Osteoblast (primary cell): ENCODE measurements at places on chromosomes 6 and 20. TPM values are rescaled to one million over a fixed set of nuclear protein-coding genes. Genes with fewer than 3 reads are reported as not detected.

GRCh38 chr6:119484598-119484997, 135.0 kb upstream of the MAN1A1 start:
- peak; percentile 59 for DNase-seq

DNA sequence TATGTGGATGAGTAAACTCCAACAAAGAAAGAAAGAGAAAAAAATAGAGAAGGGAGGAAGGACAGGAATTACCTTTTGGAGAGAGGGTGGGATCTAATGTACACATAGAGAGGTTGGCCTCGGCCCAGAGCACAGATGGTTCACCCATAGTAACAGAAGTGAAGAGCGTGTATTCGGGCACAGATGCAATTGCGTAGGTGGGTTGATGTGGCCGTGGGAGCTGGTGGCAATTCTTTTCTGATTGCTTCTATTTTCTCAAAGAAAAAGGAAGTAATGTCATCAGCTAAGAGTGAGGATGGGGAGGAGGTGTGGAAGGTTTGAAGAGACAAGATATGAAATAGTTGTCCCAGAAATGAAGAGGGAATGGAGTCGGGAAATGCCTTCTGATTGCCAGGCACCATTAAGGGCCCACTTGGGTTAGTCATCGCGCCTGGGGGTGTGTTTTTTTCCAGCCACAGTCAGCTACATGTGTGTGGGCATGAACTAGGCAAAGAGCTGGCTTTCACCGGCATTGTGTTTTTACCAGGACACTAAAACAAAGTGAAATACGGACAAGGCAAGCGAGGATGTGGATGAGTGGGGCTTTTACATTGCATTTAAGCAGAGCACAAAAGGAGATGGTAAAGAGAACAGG, 158.7 kb downstream of the SYNE1 start:
- DNase-seq: no peak

GRCh38 chr20:25087186-25087929, 5.4 kb upstream of the VSX1 start:
- DNase-seq: no peak

- DNase-seq: peak; percentile 90
Measured at GRCh38 chr6:45445749-45446549, 68.2 kb upstream of the SUPT3H start.

DNA sequence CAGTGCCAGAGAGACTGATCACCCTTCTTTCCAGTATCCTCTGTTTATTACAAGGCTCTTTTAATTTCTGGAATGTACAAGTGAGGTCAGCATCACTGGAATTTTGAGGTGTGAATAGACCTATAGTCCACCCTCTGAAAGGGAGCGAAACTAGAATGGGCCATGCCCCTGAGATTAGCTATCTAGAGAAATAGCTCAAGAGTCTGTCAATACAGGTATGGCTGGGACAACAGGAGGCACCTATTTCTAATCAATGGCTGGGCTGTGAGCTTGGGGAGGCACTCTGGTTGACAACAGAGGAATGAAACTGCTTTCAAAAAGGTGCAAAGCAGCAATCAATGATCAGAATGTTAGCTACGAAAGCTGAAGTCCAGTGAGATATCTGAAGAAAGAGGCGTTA, 17.3 kb upstream of the CITED2 start:
- DNase-seq: no peak

DNA sequence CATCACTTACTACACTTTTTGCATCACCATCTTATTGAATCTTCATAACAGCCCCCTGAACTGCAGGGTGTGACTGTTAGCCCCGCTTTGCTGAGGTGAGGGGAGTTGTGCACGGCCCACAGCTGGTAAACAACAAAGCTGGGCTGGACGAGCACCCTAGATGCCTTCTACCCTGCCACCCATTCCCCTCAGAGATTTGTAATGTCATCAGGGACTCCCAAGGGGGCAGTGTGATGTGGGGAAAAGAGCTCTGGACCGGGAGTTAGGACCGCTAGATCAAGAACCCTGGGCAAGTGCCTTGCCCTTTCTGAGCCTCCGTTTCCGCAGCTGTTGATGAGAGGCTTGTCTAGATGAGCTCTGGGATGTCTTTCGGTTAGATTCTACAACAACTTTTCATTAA, 20.9 kb downstream of the PKIG start:
- peak; percentile 49 for DNase-seq

- DNase-seq: peak; percentile 93
Measured at GRCh38 chr20:35297155-35297554, 4.9 kb upstream of the FAM83C start.

DNA sequence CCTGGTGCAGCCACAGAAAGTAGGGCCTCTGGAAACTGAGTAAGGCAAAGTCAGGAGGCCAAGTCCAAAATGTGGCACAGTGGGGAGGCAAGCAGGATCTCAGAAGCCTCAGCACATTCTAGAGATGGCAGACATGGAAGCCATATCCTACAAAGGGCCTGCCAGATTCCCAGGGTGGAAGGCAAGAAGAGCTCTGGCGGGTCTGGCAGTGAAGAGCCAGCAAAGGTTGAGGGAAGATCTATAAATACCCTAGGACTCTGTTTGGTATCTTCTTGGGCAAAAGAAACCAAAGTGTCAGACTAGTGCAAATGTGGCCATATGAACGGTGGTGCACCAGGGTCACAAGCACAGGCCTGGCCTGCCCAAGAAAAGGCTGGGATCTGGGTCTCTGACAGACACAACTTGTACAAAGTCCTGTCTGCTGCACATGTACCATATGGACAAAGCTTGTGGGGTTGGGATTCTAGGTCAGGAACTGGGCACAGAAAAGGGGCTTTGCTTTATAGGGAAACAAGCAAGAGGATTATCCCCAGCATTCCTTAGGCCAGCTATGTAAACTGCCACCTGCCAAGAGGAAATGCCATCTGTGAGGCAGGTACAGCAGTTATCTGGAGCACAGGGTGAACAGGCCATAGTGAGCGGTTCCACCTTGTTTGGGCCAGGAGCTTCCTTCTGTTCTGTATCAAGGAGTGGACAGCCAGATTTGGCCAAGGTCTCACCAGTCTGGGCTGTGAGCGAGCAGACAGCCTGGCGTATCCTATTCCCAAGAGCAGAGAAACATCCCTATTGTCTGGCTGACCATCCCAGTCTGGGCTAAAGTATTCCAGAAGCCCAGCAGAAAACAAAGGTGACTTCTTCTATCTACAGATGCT, 36.3 kb upstream of the SLC4A11 start:
- no peak for DNase-seq

GRCh38 chr20:62043131-62043914, 22.4 kb downstream of the TAF4 start:
- DNase-seq: peak; percentile 10

DNA sequence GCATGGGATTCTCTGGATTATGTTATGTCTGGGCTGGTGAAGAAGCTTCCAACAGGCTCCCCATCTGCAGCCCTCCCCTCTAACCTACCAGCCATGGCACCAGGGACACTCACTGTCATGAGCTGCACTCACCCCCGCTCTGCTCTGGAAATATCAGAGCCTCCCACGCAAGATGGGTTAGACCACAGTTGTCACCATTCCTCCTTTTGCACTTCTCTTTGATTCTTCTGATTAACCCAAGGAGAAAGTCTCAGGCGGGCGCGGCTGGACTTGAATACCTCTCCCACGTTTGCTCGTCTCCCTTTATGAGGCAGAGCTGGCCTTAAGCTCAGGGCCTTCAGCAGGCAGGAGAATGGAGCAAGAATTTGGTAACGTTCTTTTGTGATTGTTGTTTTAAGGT, 128.1 kb downstream of the CEBPB start:
- DNase-seq: peak; percentile 10

DNA sequence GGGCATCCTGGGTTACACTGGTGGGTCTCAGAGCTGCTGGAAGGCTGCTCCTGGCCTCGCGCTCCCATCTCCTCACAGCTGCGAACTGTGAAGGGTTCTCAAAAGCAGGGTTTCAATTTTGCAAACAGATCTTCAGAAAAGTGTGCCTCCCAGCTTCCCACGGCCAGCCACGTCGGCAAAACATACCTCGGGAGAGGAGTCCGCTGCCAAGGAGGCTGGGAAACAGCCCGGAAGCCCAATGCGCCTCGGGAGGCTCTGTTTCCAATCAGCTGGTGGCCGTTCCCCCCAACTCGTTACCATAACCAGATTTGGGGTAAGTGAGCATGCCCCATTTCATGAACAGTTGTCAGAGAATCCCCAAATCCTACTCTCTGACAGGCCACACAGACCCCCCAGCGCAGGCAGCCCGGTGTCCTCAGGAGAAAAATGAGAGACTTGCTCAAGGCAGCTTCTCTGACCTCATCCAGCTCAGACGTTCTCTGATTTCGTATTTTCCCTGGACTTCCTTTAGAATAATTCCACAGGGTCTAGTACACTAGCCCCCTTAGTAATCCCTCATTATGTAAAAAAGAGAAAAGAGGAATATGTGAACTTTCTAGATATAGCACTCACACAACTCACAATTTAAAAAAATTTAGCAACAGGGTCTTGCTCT, 98.4 kb downstream of the SNX5 start:
- DNase-seq: peak; percentile 62

- DNase-seq: no peak
Measured at GRCh38 chr6:32110632-32111031, 1.5 kb upstream of the TNXB start.

- DNase-seq: no peak
Measured at GRCh38 chr6:46476301-46476700, 14.9 kb downstream of the RCAN2 start.

DNA sequence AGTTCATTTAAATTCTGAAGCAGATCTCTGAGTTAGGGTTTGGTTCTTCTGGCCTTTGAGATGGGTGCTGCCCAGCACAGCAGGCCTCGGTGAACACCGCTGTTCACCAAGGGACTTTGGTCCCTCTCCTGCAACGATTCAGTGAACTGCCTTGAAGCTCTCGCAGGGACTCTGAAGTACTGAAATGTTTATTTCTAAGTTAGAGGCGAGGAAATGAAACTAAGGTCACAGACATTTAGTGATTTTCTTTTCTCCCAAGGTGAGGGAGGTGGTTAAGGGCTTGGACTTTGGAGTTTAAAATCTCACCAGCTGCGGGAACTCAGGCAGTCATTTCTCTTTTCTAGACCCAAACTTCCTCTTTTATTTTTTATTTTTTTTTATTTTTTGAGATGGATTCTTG, 26.2 kb downstream of the E2F3 start:
- DNase-seq: no peak

DNA sequence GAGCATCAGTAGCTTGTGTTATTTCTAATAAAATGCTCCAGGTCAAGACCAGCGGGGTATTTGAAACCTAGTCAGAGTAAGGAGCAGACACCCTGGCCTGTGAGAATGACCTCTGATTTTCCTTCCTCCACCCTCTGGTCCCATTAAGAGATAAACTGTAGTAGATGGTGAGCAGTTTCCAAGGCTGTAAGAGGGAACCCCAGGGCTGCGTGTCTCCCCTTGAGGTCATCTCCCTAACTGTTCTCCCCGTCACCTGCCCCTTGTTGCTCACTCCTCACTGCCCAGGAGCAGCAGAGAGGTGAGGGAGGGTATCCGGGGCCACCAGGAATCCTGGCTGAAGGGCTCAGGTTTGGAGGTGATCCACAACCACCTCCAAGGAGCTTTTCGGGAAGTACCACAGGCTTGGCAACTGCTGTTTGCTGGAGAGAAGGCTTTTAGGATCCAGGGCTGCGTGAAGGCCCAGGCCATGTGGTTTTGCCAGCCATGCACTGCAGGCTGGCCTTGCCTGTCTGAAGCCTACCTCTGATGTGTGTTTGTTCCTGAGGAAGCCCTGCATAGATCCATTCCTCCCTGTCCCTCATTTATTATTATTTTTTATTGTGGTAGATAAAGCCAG, 62.5 kb downstream of the RREB1 start:
- no peak for DNase-seq

DNA sequence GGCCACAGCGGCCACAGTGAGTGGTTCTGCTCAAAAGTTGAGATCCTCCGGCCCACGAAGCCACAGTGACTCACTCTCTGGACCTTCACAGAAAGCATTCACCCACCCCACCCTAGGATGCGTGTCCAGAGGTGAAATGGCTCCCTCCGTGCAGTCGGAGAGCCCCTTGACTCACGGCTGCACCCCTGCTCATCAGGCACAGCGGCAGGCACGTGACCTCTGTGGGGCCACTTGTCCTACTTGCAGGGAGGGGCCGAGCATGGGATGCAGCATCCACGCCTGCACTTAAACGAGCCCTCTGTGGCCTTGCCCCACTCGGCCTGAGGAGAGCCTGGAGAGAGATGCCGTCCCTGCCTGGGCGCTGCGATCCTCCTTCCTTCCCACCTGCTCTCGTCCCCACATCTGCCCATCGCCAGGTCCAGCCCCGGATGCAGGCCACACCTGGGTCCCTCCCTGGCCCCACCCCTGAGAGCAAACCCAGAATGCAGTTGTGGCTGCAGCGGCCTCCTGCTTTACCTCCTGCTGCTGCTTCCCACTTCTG, 28.7 kb downstream of the NTSR1 start:
- peak; percentile 66 for DNase-seq

GRCh38 chr20:38856570-38856969, 51.1 kb downstream of the PPP1R16B start:
- no peak for DNase-seq

DNA sequence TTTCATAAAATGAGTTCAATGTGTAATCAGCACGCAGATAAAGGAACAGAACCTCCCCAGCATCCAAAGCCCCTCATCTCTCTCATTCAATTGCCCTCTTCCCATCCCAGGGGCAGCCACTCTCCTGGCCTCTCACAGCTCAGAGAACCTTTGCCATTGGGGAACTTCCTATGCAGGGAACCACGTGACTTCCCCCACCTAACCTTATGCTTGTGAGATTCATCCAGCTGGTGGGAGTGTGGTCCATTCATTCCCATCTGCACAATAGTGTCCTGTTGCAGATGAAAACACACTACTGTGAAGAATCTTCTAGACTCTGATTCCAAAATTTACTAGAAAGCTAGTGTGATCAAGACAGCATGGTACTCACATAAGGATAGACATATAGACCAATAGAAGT, 299.3 kb downstream of the CDH4 start:
- no peak for DNase-seq

GRCh38 chr6:30601815-30602641, 15.0 kb downstream of the PPP1R10 start:
- no peak for DNase-seq

The EPB41L2 gene
- total RNA-seq: 46.9 and 47.4 TPM in 2 replicates

The KIFC1 gene
- total RNA-seq: 3.2 and 4.0 TPM in 2 replicates

The PROKR2 gene
- total RNA-seq: not detected in 2 replicates

The SIRPA gene
- total RNA-seq: 13.8 and 15.9 TPM in 2 replicates

The CNPY3 gene
- total RNA-seq: 33.3 TPM in 2 replicates

The METTL24 gene
- 0.29 and 0.36 TPM in 2 replicates for total RNA-seq

The GDAP1L1 gene
- total RNA-seq: 0.72 TPM in 1 of 2 replicates, not detected in the other

The PLN gene
- 0.36 and 0.59 TPM in 2 replicates for total RNA-seq

The GLP1R gene
- total RNA-seq: not detected in 2 replicates

The MCCD1 gene
- total RNA-seq: not detected in 2 replicates

The HLA-DQA1 gene
- 0.29 TPM in 1 of 2 replicates, not detected in the other for total RNA-seq

The TRDN gene
- total RNA-seq: not detected in 2 replicates
